ENCODE measurements at places on chromosomes 13 and 19.

DNA sequence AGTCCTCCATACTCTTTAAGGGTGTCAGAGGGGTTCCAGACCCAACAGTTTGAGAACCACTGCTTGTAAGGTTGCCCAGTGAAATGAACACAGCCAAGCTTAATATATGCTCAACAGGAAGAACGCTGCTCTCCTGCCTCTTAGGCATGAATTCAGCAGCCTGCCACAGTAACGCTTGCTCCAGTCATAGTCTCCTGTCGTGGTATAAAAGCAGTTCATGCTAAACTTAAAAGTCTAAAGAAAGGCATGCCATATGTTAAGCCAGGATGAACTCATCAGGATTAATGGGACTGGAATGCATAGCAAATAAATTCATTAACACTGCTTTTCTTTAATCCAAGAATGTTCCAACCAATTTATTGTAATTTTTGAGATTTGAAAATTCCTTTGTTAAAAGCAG is 38.7 kb downstream of the SLC7A1 start:
- no peak for DNase-seq

- no peak for DNase-seq
Measured at GRCh38 chr13:110696776-110697175, 9.1 kb downstream of the CARS2 start.

DNA sequence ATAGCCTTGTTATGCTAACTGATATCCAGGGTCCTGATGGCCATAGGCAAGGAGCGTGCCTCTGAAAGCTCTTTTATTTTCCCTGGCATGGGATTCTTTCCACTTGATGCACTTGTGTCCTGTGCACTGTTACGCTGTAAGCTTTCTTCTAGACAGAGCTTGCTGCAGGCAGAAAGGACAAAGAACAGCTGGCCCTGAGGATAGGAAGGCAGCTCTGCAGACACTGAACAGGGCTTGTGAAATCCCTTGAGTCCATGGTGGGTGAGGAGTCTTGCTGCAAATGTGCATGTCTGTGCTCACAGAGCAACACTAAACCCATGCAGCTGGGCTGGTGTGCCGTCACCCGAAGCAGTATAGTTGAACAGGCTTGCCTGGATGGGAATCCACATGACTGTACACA is 126.6 kb downstream of the AKAP11 start:
- no peak for DNase-seq

DNA sequence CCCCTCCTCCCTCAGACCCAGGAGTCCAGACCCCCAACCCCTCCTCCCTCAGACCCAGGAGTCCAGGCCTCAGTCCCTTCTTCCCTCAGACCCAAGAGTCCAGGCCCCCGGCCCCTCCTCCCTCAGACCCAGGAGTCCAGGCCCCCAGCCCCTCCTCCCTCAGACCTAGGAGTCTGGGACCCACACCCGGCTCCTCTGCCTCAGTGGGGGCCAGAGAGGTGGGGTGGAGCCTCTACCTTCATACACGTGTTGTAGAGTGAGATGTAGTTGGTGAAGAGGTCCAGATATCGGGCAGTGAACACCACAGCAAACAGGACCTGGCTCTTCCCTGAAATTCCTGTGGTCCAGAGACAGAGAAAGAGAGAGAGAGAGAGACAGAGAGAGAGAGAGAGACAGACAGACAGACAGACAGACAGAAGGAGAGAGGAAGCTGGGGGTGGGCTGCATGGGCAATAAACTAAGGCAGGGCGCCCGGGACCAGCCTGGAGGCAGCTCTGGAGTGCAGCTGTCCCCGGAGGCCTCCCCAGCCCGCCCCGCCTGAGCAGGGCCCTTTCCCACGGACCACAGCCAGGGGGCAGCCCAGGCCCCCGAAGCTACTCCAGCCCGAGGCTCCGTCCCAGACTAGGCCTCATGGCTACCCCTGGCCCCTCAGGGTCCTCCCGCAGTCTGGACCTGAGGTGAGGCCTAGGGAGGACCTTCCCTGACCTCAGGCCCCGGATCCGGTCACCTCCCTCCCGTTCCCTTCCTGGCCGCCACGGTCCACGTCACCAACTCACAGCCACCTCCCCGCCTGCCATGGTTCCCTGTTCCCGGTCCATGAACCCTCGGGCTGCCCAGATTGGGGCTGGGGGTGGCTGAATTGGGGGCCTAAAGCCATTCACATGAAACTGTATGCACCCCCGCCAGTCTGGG is 907 bp downstream of the KDELR1 start:
- peak; percentile 26 for DNase-seq

GRCh38 chr13:110714797-110715394 is 1.4 kb downstream of the ING1 start:
- DNase-seq: no peak

GRCh38 chr13:46487748-46488147 is 65.2 kb upstream of the LRCH1 start:
- no peak for DNase-seq

DNA sequence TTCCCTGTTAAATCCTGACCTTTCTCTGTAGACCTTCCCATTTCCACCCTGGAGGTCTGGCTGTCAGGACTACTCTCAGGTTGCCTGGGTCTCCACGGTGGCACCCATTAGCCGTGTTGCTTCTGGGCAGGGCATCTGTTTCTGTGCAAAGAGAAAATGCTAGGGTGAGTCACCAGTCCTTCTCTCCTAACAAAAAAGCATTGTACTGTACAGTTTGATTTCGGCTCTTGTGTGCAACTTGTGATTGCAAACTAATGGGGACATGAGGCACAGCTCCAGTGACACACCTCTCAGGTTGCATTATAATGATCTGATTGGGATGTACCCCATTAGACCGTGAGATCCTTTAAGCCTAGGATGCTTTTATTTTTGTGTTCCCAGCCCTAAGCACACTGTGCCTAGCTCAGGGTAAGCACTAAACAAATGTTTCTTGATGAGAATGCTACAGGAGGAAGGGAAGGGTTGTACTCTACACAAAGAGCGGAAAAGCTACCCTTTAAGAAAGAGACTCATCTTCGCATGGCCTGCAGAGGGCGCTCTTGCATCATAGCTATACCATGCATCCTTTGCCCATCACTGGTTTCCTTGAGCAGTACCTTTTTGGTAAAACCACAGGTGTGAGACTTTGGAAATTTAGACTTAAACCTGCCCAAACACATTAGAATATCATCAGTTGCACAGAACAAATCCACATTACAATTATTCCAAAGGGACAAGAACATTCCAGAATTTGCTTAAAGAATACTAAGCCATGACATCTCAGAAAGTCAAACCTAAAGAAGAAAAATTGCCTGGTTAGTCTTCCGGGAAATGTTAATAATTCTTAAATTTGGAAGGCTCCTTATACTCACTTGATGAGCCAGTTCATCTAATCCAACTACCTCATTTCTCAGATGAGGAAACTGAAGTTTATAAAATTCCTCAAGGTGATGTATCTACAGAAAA is 20.3 kb upstream of the TRIM13 start:
- no peak for DNase-seq
